GM04504 (cell line): ENCODE measurements at places on chromosomes 5 and 9.

- DNase-seq = no peak
Measured at GRCh38 chr9:96719921-96720320, 58.0 kb downstream of the ZNF510 start.

DNA sequence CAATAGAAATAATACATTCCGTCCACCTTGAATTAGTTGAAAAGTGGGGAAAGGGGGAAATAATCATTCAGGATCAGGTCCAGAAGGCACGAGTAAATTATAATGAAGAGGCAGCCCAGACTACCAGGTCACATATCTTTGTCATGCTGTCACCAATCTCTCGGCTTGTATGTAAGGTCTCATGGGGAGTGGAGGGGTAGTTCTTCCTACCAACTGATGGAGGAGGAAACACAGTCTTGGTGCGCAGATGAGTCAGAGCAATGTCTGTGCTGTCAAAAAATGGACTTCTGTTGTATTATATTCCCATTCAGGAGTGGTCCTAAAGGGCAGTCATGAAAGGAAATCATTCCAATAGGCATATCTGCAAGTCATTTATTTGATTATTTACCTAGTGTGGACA is 164.2 kb upstream of the PTGER4 start:
- DNase-seq = no peak

DNA sequence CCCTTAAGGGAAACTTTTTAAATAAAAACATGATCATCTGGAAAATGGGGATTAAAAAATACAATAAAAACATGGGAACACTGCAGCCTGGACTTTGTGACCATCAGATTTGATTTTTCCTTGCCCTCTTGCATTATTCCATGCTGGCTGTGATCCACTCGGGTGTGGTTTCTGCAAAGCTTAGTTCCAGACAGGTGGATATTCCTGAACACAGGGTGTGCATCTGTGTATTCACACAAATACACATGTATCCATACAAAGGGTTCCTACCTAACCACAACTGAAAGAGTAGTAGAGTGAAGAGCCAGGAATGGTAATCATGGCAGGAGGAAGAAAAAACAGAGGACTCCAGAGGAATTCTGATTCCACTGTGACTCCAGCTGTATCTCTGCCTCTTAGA is 178.2 kb downstream of the PAM start:
- DNase-seq = no peak

DNA sequence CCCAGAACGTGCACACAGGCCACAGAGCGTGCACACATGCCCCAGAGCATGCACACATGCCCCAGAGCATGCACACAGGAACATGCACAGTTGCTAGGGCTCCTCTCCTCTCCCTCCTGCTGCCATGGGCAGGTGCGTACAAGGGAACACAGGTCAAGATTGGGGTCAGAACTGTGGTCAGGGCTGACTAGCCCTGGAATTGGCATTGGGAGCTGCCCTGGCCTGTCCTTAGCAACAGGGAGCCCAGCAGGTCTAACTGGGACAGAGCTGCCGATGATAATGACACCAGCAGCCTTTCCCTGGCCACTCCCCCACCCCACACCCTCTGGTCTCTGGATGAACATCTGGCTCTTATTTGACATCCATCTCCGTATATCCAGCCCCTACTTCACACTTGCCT is 8.0 kb downstream of the PCDH1 start:
- DNase-seq = no peak

- no peak for DNase-seq
Measured at GRCh38 chr5:98474782-98475181, 298.7 kb upstream of the RGMB start.

- no peak for DNase-seq
Measured at GRCh38 chr9:130266236-130267098, 907 bp downstream of the HMCN2 start.

DNA sequence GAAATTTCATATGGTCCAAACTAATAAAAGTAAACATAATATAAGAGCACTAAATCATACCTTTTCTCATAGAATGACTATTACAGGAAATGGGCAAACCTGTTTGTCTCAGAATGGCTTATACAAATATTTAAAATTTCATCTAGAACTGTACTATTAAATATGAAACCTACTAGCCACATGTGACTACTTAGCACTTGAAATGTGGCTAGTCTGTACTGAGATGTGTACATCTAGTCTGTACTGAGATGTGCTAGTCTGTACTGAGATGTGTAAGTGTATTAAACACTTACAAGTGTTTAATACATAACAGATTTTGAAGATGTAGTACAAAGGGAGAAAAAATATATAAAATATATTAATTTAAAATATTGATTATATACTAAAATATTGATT is 22.4 kb downstream of the ABITRAM start:
- no peak for DNase-seq

DNA sequence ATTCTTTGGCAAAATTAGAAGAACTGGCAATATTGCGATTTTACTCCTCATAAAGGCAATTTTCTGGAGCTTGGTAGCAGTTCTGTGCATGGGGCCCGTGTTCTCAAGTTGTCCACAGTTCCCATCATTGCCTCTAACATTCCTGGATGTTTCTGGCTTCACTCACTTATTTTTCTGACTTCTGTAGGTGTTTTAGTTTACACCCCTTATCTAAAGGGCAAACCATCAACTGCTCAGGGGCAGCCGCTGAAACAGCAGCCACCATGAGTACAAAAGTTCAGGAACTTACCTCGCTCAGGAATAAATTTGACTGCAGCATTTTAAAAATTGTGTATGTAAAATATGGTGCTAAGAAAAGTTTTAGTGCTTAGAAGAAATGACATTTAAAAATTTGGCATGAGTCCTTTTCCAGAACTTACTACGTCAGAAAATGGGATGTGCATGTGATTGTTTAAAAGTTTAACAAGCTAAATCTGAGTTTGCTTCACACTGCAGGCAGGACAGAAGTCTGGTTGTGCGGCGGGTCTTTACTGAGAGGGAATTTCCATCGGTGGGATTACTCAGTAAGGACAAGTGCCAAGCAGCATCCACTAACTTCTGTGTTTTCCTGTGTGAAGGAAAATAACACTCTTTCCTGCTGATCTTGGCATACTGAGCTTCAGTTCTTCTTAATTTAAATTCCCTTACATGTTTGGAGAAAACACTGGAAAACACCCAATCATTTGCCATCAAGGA is 261.7 kb downstream of the MAT2B start:
- DNase-seq = no peak

- no peak for DNase-seq
Measured at GRCh38 chr9:14909181-14909580, 1.0 kb downstream of the FREM1 start.

DNA sequence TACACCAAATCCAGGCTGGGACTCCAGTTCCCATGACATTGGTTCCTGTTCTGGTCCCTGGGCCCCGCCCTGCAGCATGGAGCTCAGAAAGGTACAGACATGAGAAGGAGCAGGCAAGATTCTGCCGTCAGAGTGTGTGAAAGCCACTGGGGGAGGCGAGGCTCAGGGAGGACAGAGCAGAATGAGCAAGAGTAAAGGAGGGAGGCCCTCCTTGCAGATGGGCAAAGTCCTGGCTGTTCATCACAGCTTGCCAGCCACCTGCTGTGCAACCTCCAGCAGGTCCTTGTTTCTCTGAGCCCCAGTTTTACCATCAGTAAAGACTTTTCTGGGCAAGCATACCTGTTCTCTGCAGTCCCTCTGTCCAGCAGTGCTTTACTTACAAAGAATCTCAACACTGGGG is 73.3 kb downstream of the HRH2 start:
- DNase-seq = no peak

DNA sequence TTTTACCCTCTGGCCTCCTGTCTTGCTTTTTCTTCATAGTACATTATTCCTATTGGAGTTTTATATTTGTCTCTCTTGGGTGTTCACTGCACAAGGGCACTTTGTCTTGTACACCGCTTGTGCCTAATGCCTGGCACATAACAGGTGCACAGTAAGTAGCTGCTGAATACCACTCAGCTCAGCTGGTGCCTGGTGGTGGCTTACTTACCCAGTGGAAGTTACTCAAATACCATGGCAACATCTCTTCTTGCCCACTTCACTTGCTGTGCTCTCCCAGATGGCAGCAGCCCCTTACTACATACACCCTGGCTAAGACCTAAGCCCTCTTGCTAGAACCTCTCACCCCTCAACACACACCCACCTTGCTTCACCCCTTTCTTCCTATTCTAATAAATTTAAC is 11.3 kb upstream of the SKP1 start:
- no peak for DNase-seq

GRCh38 chr9:106220415-106220814 is 526.1 kb downstream of the TMEM38B start:
- no peak for DNase-seq

DNA sequence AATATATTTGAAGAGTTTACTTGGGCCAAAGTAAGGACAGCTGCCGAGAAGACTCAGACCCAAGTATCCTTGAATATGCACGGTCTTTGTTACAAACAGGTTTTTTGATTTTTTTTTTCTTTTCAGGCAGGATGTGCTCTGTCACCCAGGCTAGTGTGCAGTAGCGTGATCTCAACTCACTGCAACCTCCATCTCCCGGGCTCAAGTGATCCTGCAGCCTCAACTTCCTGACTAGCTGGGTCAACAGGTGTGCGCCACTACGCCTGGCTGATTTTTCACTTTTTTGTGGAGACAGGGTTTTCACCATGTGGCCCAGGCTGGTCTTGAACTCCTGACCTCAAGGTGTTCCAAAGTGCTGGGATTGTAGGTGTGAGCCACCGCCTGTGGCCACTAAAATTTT is 27.4 kb downstream of the JMY start:
- DNase-seq = no peak

DNA sequence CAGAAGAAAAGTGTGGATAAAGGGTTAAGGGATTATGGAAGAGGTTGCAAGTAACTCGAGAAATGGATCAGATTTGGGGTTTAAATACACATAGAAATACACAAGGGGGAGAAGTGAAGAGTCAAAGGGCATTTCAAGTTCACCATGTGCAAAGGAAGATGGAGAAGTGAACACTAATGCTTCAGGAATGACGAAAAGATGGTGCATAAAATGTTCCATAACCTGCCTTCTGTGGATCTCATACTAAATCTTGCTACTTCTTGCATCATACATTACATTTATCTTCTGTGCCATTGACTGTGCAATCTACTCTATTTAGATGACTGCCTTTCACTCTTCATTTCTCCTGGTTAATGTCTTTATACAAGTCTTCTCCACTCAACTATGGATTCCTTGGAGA is 5.7 kb upstream of the SMC2 start:
- no peak for DNase-seq

GRCh38 chr5:143648696-143649095 is 163.3 kb upstream of the HMHB1 start:
- no peak for DNase-seq

DNA sequence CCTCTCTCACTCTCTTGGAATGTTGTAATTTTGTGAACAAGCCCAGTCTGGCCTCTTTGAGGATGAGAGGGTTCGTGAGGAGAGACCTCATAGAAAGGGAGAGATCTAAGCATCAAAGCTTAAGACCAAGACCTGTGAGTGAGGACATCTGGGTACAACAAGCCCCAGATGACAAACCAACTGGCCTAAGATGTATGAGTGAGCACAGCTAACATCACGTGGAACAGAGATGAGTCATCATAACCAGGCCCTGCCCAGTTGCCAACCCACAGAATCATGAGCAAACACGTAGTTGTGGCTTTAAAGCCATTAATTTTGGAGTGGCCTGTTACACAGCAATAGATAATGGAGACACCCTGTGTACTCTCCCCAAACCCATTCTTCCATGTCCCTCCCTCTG is 439.1 kb upstream of the KIF2A start:
- peak; percentile 7 for DNase-seq

GRCh38 chr5:121667292-121667691 is 184.4 kb upstream of the FTMT start:
- DNase-seq = no peak

DNA sequence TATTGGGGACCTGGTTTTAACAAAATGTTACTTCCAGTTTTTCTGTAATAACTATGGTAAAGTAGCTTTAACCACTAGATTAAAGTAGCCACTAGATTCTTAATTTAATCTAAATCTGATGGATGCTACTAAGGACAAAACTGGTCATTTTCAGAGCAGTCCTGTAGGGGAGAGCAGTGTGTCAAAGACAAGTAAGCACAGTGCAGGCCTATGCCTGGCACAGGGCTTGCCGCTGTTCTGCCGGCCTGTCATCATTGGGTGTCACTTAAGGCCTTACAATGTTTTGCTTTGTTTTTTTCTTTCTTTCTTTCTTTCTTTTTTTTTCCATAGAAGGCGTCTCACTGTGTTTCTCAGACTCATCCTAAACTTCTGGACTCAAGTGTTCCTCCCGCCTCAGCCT is 53.0 kb upstream of the NXNL2 start:
- DNase-seq = no peak

GRCh38 chr9:78261403-78262001 is 25.6 kb downstream of the CEP78 start:
- DNase-seq = no peak

DNA sequence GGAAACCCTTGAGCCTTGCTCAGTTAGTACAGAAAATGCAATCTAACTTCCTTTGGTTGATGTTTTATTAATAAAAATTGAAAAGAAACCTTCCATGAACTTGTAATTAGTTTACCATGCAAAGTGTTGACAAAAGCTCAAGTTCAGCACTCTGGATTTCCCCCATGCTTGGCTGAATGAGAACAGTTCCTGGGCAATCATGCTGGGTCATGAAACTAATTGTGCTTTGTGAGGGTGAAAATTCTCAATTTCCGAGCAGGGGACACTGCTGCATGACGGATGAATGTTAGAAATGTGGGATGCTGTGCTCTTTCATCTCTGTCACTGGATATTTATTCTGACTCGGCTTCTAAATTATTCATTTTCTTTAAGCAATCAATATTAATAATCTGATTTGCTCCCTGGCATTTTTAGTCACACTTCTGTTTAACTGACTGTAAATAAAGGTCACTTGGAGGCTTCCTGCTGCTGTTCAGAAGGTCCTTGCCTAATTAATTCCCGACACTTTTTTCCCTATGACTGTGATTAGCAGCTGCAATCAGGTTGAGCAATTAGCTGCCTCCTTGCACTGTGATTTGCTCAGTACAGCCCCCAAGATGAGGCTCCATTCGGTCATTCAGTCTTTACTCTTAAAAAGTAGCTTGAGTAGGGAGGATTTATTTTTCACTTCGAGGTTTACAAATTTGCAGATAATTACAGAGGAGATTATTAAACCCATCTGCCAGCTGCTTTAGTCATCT is 678.1 kb upstream of the ZNF608 start:
- DNase-seq = no peak

DNA sequence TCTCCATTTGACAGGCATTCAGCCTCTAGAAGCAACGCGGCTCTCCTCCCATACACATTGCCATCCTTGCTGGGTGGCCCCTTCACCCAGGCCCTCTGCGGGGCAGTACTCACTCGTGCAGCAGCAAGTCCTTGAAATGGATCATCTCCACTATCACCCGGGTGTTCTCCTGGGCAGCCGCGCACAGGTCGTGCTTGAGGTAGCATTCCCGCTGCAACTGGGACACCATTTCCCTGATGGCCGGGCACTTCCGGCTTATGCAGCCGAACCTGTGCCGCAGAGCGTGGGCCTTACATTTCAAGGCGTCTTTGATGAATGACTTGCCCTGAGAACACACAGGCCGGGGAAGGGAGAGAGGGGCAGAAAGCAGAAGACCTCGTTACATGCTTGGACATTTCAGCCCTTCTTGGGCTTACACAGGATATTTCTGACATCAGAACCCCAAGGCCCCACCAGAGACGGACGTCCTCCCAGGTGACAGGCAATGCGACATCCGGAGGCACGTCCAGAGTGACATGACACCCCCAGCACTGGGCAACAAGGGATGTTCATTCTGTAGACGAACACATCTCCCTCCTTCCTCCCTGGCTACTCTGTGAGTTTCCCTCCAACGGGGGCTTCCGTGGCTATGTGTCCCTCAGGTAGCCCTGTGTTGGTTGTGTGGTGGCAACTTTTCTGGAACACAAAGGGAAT is 5.0 kb downstream of the STC2 start:
- DNase-seq = no peak

- DNase-seq = no peak
Measured at GRCh38 chr9:123336449-123336848, 19.5 kb upstream of the CRB2 start.
